IMR-90 (cell line): ENCODE measurements at places on chromosomes 6 and 20. TPM values are rescaled to one million over a fixed set of nuclear protein-coding genes. Genes with fewer than 3 reads are reported as not detected.

GRCh38 chr20:60587986-60588385, 629.8 kb downstream of the CDH26 start:
- no peak for DNase-seq

DNA sequence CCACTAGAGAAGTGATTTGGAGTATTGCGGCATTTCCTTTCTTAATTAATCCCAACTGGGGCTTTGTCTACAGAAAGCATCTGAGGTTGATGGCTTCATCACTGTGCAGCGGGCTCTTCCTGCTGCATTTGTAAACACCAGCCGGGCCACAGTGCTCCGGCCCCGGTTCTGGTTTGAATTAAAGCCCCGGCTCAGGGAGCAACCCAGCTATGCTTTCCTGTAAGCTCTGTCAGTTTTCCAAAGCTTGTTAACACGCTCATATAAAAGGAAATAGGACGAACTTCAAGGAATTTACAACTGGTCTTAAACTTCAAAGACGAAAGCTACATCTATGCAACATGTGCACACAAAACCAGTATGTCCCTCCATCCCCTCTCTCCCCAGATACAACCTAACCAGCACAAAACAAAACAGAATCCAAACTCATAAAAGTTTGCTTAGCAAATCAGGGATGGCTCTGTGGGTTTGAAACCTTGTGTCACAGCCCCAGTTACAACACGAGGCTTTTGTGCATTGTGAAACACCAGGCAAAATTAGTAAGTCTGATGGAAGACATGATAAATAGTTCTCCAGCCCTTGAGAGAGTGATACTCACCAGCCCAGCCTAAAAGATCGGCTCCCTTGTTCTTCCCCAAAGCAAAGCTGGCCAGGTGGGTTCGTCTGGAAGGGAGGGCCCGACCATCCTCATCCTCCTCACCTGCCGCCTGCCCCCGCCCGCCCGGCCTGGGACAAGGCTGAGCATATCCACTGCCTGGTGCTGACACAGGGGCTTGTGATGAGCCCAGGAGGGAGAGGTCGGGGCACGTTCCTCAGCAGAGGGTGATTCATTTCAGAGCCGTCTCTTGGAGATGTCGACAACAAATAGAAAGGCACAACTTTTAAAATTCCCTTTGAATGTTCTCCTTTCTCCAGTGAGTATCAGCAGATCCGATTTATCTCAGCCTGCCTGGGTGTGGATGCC, 197.9 kb downstream of the TFAP2C start:
- DNase-seq: peak; percentile 2

The MAK gene
- total RNA-seq: under 0.01 TPM in 1 of 2 replicates, not detected in the other

The PEX3 gene
- total RNA-seq: 13.3 and 16.4 TPM in 2 replicates
